Mesenchymal stem cell (in vitro differentiated cells and primary cell): ENCODE measurements at places on chromosomes 1 and 21.

- H3K4me1 ChIP-seq = no peaks in the 10 kb centered on the region
- no peak overlapping the region for H3K27ac ChIP-seq
- no peak overlapping the region for H3K4me3 ChIP-seq
- H3K27me3 ChIP-seq = no peaks in the 10 kb centered on the region
- no peaks in the 10 kb centered on the region for H3K36me3 ChIP-seq
- no peak for DNase-seq
Observed at GRCh38 chr1:4702932-4703331, 48.5 kb downstream of the AJAP1 start.

DNA sequence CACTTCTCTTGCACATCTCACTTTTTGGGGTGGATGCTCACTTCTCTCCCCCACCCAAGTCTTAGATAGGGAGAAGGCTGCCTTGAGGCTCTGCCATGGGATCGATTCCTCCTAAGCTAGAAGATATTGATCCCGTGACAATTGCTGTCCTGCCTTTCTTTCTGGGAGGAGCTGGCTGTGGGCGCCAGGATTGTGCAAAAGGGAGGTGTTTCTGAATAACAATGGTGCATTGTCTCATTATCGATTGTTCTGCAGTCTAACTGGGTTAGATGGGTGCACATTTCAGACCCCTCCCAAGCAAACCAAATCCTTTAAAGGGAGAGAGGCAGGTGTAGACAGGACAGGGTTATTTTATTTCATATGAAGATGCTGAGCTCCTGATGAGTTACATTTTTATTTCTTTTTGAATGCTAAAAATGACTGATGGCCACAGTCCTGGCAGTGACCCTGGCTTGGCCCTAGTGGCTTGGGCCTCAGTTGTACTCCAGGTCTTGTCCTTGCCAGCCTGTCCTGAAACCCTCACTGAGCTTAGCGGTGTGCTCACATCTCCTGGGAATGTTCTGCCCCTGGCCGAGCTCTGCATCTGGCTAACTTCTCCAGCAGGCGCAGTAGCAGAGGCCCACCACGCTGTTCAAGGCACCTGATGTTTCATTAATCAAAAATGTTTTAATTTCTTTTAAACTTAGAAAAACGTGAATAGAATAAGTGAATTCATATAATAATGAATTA lies 99.0 kb upstream of the KAZN start:
- no peaks in the 10 kb centered on the region for H3K27me3 ChIP-seq
- no peak for DNase-seq
- H3K4me1 ChIP-seq = no peaks in the 10 kb centered on the region
- H3K36me3 ChIP-seq = no peaks in the 10 kb centered on the region
- H3K4me3 ChIP-seq = no peak overlapping the region

- H3K27me3 ChIP-seq = peaks cover 16% of the 10 kb centered on the region
- H3K4me3 ChIP-seq = no peak overlapping the region
- no peak overlapping the region for H3K27ac ChIP-seq
- H3K36me3 ChIP-seq = peaks cover 14% of the 10 kb centered on the region
- no peak for DNase-seq
Observed at GRCh38 chr1:228323401-228323800, 83.2 kb downstream of the TRIM11 start.

DNA sequence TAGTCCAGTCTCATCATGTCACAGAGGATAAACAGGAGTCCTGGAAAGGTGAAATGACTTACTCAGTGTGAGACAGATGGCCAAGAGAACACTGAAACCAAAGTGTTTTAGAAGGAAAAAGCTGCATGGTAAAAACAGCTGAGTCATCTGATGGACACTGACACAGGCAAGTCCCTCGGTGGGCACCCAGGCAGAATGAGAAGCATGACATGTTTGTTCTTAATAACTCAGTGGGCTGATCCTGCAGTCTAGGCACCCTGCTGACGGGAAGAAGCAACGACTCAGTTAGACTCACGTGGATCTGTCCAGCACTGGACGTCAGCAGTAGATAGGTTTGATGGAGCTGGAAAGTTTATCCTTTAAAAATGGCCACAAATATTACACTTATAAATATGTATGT lies 116.9 kb downstream of the RGS7 start:
- H3K4me3 ChIP-seq = no peak overlapping the region
- no peaks in the 10 kb centered on the region for H3K4me1 ChIP-seq
- no peaks in the 10 kb centered on the region for H3K36me3 ChIP-seq
- no peaks in the 10 kb centered on the region for H3K27me3 ChIP-seq

- no peaks in the 10 kb centered on the region for H3K36me3 ChIP-seq
- no peak for DNase-seq
- H3K4me1 ChIP-seq = no peaks in the 10 kb centered on the region
- no peak overlapping the region for H3K4me3 ChIP-seq
Observed at GRCh38 chr1:67465375-67465774, 35.2 kb upstream of the SERBP1 start.

DNA sequence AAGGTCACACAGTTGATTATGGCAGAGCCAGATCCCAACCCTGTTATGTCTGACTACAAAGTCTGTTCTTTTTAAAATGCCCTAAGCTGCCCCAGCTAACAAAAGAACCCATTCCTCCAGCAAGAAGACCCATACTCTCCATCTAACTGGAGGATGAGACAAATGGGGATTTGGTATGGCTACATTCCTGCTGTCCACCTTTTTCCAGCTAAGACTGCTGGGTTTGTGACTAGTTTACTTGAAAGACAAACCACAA lies 112.8 kb downstream of the KIAA0319L start:
- no peak overlapping the region for H3K27ac ChIP-seq
- DNase-seq = no peak
- peaks cover 69% of the 10 kb centered on the region for H3K36me3 ChIP-seq
- H3K27me3 ChIP-seq = no peaks in the 10 kb centered on the region
- no peaks in the 10 kb centered on the region for H3K4me1 ChIP-seq
- no peak overlapping the region for H3K4me3 ChIP-seq

DNA sequence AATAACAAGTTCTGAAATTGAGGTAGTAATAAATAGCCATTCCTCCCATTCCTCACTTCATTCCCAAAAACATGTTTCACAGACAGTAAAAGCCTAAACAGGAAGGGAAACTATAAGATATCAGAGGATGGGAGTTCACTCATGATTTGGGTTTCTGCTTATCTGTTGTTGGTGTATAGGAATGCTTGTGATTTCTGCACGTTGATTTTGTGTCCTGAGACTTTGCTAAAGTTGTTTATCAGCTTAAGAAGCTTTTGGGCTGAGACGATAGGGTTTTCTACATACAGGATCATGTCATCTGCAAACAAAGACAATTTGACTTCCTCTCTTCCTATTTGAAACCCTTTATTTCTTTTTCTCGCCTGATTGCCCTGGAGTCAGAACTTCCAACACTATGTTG lies 26.0 kb upstream of the POFUT2 start:
- no peak for DNase-seq
- H3K4me3 ChIP-seq = no peak overlapping the region
- H3K27me3 ChIP-seq = no peaks in the 10 kb centered on the region
- peaks cover 34% of the 10 kb centered on the region for H3K4me1 ChIP-seq
- H3K27ac ChIP-seq = no peak overlapping the region

DNA sequence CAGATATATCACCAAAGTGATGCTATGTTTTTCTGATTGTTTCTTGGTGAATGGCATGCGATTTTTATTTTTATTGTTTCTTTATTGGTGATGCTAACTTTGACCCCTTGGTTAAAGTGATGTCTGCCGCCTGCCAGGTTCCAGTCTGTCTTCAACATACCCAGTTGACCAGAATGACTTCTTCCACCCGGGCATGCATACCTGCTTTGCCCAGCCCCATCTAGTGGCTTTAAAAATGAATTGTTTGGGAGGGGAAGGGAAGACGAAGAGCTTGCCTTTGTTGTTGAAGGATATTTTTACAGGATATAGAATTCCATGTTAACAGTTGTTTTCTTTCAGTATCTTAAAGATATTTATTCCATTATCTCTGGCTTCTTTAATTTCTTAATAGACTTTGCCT lies 65.1 kb downstream of the ATG4C start:
- no peaks in the 10 kb centered on the region for H3K4me1 ChIP-seq
- no peak overlapping the region for H3K4me3 ChIP-seq
- H3K36me3 ChIP-seq = peaks cover 7% of the 10 kb centered on the region
- no peak for DNase-seq

DNA sequence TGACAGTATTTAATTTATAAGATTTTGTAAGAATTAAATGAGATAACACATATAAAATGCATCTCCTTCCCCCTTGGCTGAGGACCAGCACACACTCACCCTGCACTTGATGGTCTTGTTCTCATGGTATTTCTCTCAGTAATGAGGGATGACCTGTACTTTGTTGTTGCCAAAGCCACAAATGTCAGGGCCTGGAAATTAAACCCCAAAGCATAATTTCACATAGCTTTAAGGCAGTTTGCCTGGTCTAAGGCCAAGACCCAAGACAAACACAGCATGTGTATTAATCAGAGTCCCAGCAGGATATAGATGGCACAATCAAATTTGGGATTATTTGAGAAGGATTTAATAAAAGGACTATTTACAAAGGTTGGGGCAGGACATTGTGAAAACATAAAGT lies 48.6 kb upstream of the EPS15 start:
- no peaks in the 10 kb centered on the region for H3K36me3 ChIP-seq
- H3K4me1 ChIP-seq = peaks cover 6% of the 10 kb centered on the region
- H3K27me3 ChIP-seq = no peaks in the 10 kb centered on the region
- DNase-seq = no peak
- no peak overlapping the region for H3K27ac ChIP-seq

DNA sequence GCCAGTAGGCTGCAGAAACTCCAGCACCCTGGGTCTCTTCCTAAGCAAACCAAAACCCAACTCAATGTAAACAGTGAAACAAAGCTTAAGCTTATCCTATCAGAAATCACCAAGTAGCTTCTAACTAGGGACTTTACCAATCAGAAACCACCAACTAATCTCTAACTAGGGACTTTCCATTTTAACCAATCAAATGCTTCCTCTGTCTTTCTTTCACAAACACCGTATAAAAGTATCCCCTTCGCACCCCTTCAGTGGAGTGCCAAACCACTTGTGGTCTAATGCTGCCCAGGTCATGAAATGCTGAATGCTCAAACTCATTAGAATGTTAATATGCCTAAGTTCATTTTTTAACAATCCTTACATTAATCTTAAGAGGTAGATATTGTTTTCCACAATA lies 250.5 kb upstream of the DUSP10 start:
- peaks cover 3% of the 10 kb centered on the region for H3K4me1 ChIP-seq
- no peaks in the 10 kb centered on the region for H3K36me3 ChIP-seq
- no peak for DNase-seq
- H3K27me3 ChIP-seq = no peaks in the 10 kb centered on the region

GRCh38 chr1:56489695-56490094 lies 89.7 kb downstream of the PLPP3 start:
- no peaks in the 10 kb centered on the region for H3K4me1 ChIP-seq
- no peaks in the 10 kb centered on the region for H3K27me3 ChIP-seq
- H3K36me3 ChIP-seq = peaks cover 23% of the 10 kb centered on the region
- no peak overlapping the region for H3K4me3 ChIP-seq
- DNase-seq = no peak

- H3K4me3 ChIP-seq = no peak overlapping the region
- no peak overlapping the region for H3K27ac ChIP-seq
- peaks cover 6% of the 10 kb centered on the region for H3K4me1 ChIP-seq
- no peaks in the 10 kb centered on the region for H3K27me3 ChIP-seq
Observed at GRCh38 chr1:233268389-233269022, 27.0 kb downstream of the PCNX2 start.

GRCh38 chr1:246297279-246298265 lies 209.5 kb downstream of the SMYD3 start:
- no peak for DNase-seq
- peaks cover 1% of the 10 kb centered on the region for H3K4me1 ChIP-seq
- no peaks in the 10 kb centered on the region for H3K27me3 ChIP-seq
- no peak overlapping the region for H3K4me3 ChIP-seq
- H3K27ac ChIP-seq = no peak overlapping the region
- H3K36me3 ChIP-seq = peaks cover 3% of the 10 kb centered on the region

GRCh38 chr1:219660666-219661463 lies 48.0 kb upstream of the ZC3H11B start:
- H3K27ac ChIP-seq = peak overlapping the region; percentile 46
- H3K4me1 ChIP-seq = peaks cover 3% of the 10 kb centered on the region
- no peaks in the 10 kb centered on the region for H3K36me3 ChIP-seq

DNA sequence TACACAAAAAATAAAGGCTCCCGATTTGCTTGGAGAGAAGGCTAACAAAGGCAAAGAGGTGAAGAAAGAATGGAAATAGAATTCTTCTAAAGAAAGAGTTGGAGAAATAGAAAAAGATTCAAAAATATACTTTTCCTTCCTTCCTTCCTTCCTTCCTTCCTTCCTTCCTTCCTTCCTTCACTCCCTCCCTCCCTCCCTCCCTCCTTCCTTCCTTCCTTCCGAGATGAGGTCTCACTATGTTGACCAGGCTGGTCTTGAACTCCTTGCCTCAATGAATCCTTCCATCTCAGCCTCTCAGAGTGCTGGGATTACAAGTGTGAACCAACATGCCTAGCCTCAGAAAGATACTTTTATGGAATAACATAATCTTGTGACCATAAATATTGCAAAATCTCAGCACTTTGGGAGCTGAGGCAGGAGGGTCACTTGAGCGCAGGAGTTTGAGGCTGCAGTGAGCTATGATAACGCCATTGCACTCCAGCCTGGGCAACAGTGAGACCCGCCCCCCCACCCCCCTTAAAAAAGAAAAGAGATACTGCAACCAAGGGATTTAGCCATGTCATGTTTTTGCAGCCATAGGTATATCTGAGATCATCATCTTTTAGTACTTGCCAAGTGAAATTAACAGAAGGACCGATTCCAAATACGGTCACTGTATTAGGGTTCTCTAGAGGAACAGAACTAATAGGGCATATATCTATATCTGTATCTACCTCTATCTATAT lies 1.0 kb upstream of the HJV start:
- H3K27ac ChIP-seq = no peak overlapping the region
- no peak overlapping the region for H3K4me3 ChIP-seq
- no peaks in the 10 kb centered on the region for H3K36me3 ChIP-seq

- no peaks in the 10 kb centered on the region for H3K27me3 ChIP-seq
- H3K4me1 ChIP-seq = peaks cover 23% of the 10 kb centered on the region
- DNase-seq = no peak
- H3K4me3 ChIP-seq = no peak overlapping the region
- H3K27ac ChIP-seq = no peak overlapping the region
Observed at GRCh38 chr1:226871636-226872327, 1.4 kb downstream of the PSEN2 start.

DNA sequence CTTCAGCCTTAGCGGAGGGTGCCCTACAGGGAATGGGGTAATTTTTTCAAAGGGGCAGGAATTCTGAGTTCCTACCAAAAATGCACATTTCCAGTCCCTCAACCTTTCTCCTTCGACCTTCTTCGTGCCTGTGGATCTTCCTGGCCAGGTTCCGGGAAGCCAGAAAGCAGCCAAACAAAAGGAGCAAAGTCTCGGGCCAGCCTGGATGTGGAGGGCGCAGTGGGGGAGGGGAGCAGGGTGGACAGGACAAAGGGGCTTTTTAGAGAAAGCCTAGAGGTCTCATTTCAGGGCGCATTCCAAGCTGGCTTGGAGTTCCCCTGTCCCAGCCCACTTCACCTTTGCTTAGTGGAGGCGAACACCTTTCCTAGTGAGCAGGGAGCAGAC lies 2.9 kb upstream of the INAVA start:
- H3K27ac ChIP-seq = peak overlapping the region; percentile 65
- H3K4me1 ChIP-seq = peaks cover 54% of the 10 kb centered on the region
- H3K4me3 ChIP-seq = peak overlapping the region; percentile 82
- peaks cover 92% of the 10 kb centered on the region for H3K27me3 ChIP-seq
- H3K36me3 ChIP-seq = no peaks in the 10 kb centered on the region

GRCh38 chr1:243396876-243397275 lies 141.0 kb downstream of the SDCCAG8 start:
- H3K4me1 ChIP-seq = no peaks in the 10 kb centered on the region
- H3K27me3 ChIP-seq = no peaks in the 10 kb centered on the region
- H3K27ac ChIP-seq = no peak overlapping the region
- DNase-seq = no peak
